Activated gamma-delta T cell treated with Interleukin-2 at 50 U/mL for 16 hours (primary cell): ENCODE measurements at places on chromosomes 3 and 15.

- no peak for DNase-seq
Observed at GRCh38 chr3:44568561-44568960, 13.6 kb downstream of the ZKSCAN7 start.

GRCh38 chr15:94844538-94845389 lies 613.4 kb downstream of the MCTP2 start:
- DNase-seq = no peak

DNA sequence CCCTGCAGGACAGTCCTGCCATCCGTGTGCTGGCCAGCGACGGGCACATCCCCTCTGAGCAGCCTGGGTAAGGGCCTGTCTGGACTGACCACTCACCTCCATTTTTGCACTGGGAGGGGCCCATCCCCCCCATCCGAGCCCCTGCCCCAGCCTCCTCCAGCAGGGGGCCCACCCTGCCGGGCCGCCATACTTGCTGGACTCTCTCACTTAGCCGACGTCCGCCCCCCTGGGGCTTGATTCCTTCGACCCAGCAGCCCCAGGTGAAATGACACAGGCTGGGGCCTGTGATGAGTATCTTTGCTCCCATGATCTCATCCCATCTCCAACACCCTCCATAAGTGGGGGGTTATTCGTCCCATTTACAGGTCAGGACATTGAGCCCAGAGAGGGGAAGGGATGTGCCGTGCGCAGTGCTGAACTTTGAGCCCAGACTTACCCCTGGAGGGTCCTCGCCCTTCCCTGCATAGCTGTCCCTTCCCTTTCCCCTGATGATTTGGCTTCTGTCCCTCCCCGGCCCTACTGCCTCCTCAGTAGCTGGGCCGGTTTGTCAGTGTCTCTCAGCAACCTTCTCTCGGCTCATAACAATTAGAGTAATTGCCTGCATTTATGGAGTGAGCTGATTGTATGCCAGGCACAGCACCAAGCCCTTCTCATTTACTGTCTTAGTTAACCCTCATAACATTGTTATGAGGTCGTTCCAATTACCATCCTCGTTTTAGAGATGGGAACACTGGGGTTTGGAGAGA lies 4.2 kb downstream of the LMAN1L start:
- no peak for DNase-seq

DNA sequence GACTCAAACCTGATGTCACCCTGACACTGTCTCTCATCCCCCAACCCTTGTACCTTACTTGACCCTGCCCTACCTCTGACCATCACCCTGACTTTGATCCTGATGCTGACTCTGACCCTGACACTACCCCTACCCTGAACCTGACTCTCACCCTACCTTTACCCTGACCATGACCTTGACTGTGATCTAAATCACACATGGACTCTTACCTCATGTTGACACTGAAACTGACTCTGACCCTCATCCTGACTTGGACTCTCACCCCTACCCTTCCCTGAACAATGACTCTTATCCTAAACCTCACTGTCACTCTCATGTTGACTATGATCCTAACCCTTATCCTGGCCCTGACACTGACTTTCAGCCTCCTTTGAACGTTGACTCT lies 21.7 kb upstream of the SLC25A26 start:
- no peak for DNase-seq

DNA sequence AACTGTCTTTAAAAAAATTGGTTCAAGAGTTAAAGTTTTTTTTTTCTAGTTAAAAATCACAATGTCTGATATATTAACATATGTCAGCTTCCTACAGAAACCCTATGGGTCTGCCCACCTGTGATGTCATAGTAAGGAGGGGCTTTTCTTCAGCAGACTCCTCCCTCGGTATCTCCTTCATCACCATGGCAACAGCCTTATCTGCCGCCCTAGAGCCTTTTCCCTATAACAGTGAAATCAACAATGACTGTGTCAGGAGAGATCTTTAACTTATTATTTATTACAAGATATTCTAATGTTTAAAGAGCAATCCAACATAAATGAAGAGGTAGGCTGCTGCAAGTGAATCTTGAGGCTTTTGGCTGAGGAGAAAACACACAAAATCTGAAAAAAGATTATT lies 138.7 kb downstream of the PEX5L start:
- DNase-seq = no peak

DNA sequence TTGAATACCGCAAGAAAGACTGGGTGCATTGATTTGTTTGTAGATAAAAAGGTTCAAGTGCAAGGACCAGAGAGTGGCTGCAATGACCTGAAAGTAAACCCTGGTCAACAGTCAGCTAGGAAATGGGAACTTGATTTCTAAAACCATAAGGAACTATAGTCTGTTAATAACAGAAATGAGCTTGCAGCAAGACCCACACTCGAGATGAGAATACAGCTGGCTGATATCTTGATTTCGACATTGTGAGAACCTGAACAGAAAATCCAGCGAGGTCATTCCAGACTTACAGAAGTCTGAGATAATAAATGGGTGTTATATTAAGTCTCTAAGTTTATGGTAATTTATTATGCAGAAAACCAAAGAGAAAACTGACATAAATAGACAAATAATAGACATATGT lies 177.3 kb downstream of the NFKBIZ start:
- DNase-seq = no peak

DNA sequence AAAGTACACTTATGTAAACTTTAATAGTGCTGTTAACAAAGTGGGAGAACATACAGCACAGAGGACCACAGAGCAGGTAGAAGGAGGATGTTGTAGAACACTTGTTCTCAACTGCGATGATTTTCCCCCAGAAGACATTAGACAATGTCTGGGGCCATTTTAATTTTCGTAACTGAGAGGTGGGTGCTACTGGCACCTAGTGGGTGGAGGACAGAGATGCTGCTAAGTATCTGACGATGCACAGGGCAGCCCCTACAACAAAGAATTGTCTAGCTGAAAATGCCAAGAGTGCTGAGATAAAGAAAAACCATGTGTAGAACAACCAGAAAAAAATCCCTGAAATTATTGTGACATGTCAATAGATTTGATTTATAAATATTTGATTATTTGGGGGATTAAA lies 5.0 kb upstream of the KBTBD8 start:
- DNase-seq = no peak

DNA sequence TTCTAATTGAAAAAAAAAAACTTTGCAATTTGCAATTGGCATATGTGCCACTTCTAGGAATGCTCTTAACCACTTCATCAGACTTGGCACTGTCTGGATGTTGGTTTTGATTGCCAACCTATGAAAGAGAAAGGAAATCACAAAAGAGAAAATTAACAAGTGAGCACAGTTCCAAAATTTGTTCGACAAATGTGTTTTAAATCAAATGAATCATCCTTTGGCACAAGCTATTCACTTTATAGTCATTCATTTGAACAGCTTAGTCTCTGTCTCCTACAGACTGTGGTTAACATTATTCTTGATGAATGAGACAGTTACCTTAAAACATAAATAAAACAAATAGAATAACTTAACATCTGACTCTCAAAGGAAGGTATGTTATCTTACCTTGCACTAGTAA lies 265.0 kb downstream of the EPHA3 start:
- DNase-seq = no peak

DNA sequence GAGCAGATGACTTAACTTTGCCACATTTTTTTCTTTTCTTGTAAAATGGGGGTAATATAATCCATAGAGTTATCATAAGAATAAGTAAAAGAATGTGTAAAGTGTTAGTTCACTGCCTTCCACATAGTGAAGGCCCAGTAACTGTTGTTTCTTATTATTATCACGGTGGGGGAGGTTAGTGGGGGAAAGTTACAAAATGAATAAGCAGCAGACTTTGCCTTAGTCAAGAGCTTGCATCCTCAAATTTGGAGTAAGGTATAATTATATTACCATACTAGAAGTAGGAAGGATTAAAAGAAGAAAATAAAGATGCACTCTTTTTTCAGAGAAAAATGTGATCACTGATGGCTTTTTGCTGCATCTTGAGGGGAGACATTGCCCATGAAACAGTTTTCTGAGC lies 247.6 kb downstream of the PTPRG start:
- no peak for DNase-seq

- no peak for DNase-seq
Observed at GRCh38 chr3:110419096-110419495, 652.5 kb upstream of the NECTIN3 start.

DNA sequence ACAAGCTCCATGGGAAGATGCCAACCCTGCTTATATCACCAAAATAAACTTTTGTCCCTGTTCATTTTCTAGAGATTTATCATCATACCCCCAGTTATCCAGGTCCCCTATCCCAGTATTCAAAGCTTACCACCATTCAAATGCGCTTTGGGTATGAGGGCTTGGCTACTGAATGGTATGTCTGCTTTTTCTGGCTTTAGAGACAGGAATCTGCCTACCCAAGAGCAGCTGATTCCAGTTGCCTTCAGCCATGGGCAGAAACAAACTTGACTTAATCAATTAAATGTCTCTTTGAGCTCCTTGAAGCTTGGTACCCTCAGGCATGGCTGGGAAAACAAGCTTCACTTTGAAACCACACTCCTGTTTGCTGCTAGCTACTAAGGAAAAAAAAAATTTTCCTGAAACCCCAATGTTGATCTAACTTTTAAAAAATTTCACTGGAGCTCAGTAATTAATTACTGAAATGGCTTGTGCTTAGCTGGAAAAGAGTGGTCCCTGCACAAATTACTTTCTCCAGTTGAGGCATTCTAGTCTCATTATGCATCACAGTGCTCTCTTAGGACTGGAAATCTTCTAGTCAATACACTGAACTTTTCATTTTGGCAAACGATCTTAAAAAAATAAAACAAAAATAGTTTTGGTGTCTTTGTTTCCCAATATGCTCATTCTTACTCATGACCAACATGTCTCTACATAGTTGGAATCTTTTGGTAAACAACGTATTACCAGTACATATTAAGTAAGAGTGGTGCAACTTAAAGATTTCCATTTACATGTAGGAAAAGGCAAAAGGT lies 242.8 kb downstream of the DTWD1 start:
- no peak for DNase-seq

- DNase-seq = peak; percentile 26
Observed at GRCh38 chr15:81106560-81106959, 27.5 kb upstream of the CFAP161 start.

DNA sequence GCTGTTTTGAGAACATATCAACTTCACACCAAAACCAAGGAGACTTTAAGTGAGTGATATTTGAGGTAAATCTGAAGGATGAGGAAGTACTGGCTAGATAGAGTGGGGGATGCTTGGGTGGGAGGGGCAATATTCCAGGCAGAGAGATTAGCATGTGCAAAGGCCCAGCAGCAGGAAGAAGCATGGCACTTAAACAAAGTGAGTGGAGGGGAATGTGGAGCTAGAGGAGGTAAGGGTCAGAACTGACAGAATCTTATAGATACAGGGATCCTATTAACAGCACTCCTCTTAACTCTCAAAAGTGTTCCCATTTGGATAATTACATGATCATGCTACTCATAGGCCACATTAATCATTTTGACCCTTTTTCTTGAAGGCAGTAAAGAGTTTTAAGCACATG lies 41.4 kb upstream of the SPRED1 start:
- no peak for DNase-seq

DNA sequence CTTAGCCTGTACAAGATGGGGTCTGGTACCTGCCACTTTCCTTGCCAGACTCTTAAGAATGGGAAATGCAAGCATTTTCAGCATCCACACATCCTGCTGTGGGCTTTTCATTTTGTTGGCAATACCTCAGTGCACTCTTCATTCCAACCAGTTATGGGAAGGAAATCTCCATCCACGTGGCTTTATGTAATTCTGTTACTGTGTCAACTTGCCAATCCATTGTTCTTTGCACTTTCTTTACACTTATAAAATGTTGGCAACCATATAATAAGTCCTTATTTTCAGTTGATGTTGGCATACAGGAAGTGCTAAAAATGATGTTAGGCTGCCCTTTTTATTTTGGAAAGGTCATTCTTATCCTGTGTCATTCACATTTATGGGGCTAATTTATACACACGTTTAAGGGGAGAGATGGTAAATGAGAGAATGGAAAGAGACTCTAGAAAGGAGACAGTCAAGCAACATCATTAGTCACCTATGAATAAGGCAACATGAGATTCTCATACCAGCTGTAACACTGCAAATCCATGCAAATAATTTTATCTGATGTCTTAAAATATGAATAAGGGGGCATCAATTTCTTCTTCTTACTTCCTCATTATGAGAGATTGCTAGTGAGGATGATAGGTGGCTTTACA lies 238.7 kb downstream of the CHST2 start:
- DNase-seq = no peak

- DNase-seq = no peak
Observed at GRCh38 chr3:42683875-42684598, 1.3 kb upstream of the KLHL40 start.

DNA sequence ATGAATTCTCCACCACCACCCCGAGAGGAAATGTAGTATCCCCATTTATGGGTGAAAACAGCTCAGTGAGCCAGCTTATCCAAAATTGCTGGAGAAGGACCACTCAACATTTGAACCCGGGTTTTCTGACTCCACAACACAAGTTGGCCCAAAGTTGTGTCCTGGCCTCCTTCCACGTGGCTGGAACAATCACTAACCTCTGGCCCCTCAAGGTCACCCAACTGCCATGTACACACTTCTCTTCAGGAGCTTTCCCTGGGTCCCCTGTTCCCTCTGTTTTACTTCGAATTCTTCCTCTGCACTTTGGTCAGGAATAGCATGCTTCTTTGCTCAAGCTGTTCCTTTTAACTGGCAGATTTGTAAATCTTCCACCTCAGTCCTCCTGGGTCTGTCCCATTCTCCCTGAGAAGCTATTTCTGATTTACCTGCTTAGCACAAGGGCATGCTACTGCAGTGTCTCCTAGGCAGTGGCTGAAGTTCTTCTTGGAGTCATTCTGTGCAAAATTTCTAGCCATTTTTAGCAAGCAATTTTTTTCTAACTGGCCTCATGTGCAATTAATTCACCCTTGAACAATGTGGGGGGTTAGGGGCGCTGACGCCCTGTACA lies 39.2 kb downstream of the TRIM71 start:
- no peak for DNase-seq

- DNase-seq = no peak
Observed at GRCh38 chr3:140505213-140505612, 172.7 kb upstream of the TRIM42 start.

- DNase-seq = no peak
Observed at GRCh38 chr3:45566196-45566595, 28.4 kb upstream of the LIMD1 start.

DNA sequence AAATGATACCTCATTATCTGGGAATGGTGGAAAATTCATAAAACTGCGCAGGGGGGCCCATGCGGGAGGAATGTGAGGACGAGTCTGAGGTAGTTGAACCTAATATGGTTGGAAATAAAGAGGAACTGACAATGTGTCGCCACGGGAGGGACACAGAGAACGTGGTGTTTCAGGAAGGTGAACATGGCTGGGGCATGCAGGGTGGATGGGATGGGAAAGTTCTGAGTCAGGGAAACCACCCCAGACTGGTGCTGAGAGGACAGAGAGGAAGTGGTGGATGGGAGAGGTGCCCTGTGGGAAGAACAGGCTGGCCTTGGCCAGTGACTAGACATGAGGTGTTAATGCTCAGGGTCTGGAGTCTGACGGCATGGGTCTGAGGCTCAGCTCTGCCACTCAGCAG lies 137.1 kb upstream of the WNT5A start:
- no peak for DNase-seq

GRCh38 chr3:52305926-52306325 lies 10.2 kb upstream of the DNAH1 start:
- no peak for DNase-seq

GRCh38 chr3:1087066-1087560 lies 5.7 kb upstream of the CNTN6 start:
- no peak for DNase-seq

GRCh38 chr3:13651057-13651400 lies 102.1 kb downstream of the FBLN2 start:
- DNase-seq = no peak

- DNase-seq = no peak
Observed at GRCh38 chr3:27545061-27545460, 60.9 kb upstream of the SLC4A7 start.

GRCh38 chr3:24503616-24504113 lies 9.0 kb upstream of the THRB start:
- DNase-seq = no peak
